ENCODE measurements at places on chromosomes 4 and X.

DNA sequence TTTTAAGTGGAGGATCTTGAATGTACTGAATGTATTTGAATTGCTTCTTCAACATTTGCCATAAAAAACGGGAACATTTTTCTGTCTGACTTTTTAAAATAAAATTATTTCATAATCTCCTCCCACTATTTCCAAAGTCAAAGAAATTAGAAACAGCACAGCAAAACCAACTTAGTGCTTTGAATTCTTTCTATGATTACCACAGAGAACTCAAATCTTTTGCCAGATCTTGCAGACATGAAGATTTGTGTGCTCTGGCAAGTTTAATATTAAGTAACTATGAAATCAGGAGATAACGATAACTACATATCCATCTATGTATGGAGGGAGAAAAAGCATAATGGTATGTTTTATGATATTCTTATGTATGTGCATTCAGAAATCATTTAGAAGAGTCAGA is 982.2 kb downstream of the PCDH7 start:
- no peak for DNase-seq

DNA sequence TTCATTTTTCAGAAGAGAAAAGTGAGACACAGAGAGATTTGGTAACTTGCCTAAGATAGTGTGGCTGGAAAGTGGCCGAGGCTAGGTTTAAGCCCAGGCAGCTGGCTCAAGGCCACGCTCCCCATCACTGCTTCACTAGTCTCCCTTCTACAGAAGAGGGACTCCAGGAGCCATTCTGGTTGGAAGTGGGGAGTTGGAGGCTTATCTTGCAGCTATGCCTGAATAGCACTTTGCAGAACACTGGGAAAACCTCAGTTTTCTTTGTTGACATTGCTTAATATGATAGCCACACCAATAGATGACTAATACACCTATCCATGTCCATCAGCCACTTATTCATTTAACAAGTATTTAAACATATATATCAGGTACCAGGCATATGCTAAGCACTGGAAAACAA is 18.5 kb downstream of the LRRC66 start:
- no peak for DNase-seq

DNA sequence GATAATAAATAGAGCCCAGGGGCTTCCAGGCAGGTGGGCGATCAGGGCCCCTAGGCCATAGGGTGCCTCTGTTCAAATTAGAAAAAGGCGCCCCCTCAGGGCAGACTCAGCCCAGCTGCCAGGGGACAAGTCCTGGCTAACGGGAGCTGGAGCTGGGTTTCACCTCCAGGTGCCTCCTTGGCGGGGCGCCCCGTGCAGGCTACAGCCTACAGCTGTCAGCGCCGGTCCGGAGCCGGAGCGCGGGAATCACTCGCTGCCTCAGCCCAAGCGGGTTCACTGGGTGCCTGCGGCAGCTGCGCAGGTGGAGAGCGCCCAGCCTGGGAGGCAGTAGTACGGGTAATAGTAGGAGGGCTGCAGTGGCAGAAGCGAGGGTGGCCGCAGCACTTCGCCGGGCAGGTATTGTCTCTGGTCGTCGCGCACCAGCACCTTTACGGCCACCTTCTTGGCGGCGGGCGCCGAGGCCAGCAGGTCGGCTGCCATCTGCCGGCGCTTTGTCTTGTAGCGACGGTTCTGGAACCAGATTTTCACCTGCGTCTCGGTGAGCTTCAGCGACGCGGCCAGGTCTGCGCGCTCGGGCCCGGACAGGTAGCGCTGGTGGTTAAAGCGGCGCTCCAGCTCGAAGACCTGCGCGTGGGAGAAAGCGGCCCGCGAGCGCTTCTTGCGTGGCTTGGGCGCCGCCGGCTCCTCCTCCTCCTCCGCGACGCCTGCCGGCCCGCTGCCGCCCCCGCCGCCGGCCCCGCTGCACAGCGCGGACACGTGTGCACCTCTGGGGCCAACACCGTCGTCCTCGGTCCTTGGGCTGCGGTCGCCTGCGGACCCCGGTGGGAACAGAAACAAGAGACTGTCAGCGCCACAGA is 2.4 kb downstream of the NKX3-2 start:
- no peak for DNase-seq

- no peak for DNase-seq
Observed at GRCh38 chr4:179353786-179354185, 1911.5 kb upstream of the AGA start.

Data from activated CD8-positive, alpha-beta memory T cell treated with anti-CD3 and anti-CD28 coated beads for 1 hour (primary cell).